ENCODE measurements at places on chromosomes 12 and 14.

DNA sequence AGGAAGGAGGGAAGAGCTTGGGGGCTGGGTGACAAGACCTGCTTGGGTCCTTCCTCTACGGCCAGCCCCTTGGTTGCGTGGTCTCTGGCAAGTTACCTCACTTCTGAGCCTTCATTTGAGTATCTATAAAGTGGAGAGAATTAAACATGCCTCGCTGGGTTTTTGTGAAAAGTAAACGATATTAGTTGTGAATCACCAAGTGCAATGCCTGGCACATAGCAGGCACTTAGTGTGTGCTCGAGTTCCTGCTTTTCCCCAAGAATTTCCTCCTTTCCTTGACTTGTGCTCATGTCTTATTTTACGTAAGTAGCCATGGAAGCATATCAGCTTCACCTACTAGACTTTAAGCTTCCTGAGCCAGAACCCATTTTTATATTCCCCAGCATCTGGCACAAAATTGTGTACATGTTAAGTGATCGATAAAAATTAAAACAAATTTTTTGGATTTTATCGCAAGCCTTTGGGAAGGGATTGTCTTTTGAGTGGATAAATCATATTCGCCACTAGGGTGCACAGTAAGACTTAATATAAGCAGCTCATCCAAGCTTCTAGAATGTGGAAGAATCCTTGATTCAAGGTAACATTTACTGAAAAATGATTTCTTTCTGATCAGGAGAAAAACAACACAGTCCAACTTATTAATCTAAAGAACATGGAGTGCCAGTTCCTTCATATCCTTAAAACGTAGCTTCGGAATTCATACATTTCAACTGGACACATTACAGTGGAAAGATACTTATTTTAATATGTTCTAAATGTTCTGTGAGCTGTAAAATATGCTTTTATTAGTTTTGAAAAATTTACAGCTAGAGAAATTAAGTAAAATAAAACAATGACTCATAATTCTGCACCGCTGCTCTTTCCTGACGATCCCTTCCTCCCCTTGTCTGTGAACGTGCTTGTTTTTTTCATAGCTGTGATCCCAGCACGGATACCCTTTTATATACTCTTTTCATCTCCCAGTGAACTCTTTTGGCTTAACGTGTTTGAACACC lies 62.0 kb downstream of the SLC25A47 start:
- no peak for DNase-seq

DNA sequence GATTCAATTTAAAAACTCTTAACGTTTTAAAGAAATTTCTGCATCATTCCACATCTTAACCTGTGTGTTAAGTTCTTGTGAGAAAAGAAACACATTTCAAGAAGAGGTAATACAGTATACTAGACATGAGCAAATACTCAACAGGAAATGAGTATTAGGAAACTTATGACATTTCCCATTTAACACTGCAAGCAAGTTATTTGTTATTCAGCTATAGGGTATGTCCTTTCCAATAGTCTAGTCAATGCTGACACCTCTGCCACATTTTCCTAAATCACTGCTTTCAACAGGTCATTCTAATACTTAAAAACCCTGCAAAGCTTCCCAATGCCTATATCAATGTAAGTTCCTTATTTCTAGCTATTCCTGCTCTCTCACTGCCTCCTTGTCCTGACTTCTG lies 93.1 kb downstream of the DDHD1 start:
- DNase-seq: no peak

- DNase-seq: no peak
Measured at GRCh38 chr12:3571724-3572123, 80.7 kb downstream of the PRMT8 start.

GRCh38 chr12:13799574-13799973 lies 181.8 kb downstream of the GRIN2B start:
- no peak for DNase-seq

DNA sequence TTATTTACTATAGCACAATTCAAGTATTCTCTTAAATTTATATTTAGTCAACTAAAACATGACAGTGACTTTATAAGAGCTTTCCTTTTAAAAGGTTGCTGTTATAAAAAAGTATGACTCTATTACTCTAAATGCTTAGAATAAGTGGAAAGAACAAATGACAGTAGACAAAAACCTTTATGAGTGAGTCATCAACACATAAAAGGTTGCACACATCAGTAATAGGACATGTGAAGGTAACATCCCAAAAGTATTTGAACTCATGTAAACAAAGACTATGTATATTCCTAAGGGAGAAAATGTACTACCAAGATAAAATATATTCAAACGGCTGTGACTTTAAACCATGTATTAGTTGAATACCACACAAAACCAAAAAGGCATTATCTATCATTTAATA lies 98.8 kb downstream of the PAWR start:
- DNase-seq: no peak

- DNase-seq: no peak
Measured at GRCh38 chr12:67701121-67701520, 52.6 kb downstream of the DYRK2 start.

GRCh38 chr14:68828698-68829097 lies 35.8 kb upstream of the ZFP36L1 start:
- no peak for DNase-seq

- peak; percentile 59 for DNase-seq
Measured at GRCh38 chr14:104800771-104801519, at the start of gene ZBTB42. TSS of gene ZBTB42 (plus strand) at chr14:104801101. CDS start at chr14:104801198, 97 bp downstream.

- no peak for DNase-seq
Measured at GRCh38 chr14:99756796-99757195, 36.4 kb upstream of the EML1 start.

DNA sequence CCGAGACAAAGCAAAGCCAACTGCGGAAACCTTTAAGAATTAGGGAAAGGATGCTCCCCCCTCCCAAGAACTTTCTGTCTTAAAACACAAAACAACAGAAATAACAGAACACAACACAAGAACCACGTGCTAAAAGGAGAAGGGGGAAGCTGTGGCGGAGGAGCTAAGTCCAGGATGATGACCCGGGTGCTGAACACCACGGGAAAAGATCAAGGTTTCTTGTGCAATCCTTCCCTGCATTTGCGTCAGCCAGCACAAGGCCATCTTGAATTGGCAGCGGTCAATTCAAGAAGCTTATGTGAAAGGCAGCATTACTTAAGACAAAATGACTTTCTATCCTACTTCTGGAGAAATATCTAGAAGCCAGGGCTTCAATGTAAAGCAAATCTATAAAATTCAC lies 11.0 kb upstream of the CREBL2 start:
- no peak for DNase-seq

GRCh38 chr12:94152292-94153078 lies 4.1 kb downstream of the PLXNC1 start:
- DNase-seq: no peak

GRCh38 chr12:118356809-118357256 lies 15.9 kb downstream of the TAOK3 start:
- no peak for DNase-seq

DNA sequence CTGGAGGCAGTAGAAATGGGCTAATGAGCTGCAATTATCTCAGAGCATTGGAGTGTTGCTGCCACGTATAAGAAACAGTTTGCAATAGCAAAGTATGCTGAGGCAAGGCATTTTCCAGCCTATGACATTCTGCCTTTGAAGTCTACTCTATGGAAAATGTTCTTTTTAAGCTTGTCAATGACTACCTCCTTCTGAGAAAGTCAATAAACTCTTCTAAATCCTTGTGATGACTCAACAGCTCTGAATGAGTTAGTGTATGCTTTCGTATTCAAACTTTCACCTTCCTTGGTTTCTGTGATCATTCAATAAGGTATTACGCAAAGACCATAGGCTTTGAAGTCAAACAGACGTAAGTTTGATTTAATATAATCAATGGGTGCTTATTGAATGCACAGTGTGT lies 111.2 kb downstream of the CAPZA3 start:
- DNase-seq: no peak

- DNase-seq: no peak
Measured at GRCh38 chr12:68240079-68240478, 13.3 kb downstream of the IL22 start.

GRCh38 chr12:131434208-131435125 lies 276.4 kb upstream of the SFSWAP start:
- no peak for DNase-seq

Data from T-helper 9 cell (primary cell).